ENCODE measurements at places on chromosomes 7 and 10.

DNA sequence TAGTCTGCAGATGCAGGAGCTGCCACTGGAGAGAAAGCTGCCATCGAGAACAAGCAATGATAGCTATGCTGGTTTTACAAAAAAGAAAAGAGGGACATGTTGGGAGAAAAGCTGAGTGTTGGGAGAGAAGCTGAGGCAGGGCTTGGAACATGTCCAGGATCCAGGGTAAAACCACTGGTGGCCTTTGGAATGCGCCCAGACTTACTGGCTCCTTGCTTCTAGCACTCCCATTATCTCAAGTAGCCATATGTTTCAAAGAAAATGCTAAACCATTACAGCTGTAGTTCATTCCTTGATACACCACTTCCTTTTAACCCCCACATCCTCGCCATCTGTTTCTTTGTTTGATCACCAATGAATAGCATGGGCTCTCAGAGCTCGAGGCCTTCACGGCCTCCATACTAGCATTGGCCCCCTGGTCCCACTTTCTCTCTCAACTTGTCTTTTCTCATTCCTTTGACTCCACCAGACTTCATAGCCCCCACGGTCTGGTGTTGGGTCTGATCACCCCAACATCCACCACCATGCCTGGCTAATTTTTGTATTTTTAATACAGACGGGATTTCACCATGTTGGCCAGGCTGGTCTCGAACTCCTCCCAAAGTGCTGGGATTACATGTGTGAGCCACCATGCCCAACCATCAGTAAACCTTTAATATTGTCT, 23.8 kb upstream of the PLAC9 start:
- DNase-seq = no peak

DNA sequence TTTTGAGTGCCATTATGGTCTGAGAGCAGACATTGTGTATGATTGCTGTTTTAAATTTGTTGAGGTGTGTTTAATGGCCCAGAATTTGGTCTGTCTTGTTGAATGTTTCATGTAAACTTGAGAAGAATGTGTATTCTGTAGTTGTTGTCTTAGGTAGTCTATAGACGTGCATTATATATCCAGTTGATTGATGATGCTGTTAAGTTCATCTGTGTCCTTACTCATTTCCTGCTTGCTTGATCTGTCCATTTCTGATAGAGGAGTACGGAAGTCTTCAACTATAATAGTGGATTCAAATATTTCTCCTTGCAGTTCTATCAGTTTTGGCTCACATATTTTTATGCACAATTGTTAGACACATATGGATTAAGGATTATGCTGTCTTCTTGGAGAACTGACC, 16.0 kb downstream of the PTPN12 start:
- DNase-seq = no peak

- no peak for DNase-seq
These were observed 47.8 kb downstream of the NOD1 start for GRCh38 chr7:30430777-30431176.

DNA sequence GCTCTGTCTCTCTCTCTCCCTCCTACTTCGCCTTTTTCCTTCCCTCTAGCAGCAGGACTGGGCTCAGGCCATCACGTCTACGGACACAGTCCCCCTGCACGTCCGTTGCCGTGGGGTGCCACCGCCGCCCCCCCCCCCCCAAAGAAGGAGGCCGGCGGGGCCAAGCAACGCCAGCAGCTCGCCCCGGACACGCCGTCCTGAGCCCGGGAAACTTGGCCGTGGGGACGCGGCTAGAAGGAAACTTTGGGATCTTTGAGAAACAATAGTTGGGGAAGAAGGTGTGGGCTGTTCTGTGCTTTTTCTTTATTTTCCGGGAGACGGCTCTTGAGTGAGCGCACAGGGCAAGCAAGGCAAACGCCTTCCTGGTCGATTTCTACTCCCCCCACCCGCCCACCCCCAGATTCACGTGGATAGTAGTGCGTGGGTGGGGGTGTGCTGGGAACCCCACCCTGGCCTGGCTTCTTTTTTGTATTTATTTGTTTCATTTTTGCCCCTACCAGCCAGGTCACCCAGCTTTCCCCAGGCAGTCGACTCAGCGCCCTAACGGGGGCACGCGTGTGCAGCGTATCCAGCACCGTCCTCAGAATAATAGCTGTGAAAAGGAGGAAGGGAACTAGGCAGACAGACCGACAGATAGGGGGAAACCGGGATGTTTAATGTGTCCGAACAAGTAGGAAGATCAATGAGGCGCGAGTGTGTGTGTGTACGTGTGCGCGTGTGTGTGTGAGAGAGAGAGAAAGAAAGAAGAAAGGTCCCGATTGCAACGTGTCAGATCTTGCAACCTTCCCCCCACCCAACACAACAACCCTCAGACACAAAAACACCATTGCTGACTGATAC, 1.4 kb downstream of the MXI1 start:
- peak; percentile 51 for DNase-seq

DNA sequence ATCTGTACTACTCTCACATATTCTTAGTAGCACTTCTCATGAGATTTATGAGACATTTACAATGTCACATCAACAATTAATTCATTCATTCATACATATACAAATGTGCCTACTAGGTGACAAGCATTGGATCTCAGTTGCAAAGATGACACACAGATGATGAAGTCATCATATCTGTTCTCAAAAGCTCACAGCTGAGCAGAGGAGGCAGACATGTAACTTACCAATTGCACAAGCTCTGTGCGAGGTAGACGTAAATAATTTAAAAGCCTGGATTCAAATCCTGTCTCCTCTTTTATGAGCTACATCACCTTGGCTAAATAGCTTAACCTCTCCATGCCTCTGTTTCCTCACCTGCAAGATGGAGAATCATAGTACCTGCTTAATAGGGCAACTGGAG, 109.4 kb upstream of the FAM133B start:
- DNase-seq = no peak

DNA sequence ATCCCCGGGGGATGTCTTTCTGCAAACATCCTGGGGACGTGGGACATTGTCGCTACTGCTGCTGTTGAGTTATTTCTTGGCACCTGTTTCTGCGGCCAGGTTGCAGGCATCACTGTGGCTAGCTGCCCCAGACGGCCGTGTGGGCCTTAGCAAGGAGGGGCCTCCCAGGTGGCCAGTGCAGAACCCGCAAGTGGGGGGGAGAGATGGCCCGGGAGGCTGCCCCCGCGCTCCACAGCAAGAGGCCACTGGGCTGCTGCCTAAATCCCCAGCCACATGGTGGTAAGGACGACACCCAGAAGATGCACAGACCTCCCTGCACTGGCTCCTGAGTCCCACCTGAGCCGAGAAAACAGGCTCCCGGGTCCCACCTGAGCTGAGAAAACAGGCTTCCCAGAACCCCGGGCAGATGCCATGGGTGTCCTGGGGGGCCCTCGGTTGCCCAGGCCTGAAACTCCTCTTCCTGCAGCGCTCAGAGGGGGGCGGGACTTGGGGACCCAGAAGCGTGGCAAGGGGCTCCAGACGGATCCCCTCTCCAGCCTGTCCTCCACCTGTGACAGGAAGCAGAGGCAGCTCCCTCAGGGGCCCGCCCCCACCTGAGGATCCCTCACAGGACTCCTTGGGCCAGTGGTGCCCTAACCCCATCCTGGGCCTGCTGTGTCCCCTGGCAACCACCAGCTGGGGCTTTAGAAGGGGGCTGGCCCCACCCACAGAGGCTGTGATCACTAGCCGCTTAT, 952 bp upstream of the MAFK start:
- DNase-seq = peak; percentile 8

DNA sequence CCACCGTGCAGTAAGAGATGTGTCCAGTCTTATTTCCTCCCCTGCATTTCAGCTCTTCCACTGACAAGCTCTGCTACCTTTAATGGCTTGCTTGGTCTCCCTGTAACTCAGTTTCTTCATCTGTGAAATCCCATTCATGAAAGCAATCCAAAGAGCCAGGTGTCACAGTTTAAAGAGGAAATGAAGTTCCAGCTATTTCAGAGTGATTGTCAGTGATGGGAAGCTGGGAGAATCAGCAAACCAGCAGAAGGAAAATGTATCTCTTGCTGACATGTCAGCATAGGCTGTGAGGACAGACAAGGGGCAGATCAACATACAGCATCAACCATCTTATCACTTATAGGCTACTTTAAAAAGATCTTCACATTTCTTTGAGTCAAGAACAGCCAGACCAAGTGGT, 445.3 kb downstream of the ADRA2A start:
- no peak for DNase-seq

DNA sequence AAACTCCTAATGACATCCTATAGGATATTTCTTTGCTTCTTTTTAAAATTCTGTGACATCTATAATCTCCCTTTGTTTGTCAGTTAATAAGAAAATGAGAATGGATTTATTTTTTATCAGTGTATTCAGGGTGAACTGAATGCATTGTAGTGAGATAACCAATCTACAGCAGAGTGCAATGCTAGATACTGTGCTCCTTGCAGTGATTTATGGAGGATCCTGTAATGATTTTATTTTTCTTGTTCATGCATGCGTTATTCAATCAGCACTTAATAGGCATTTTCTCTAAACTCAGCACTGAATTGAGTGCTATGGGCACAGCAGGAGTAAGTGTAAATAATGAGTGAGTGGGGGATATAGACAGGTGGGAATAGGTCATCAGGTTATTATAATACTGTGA, 253.9 kb downstream of the CDK14 start:
- no peak for DNase-seq

- peak; percentile 40 for DNase-seq
These were observed 2.3 kb downstream of the KLF6 start for GRCh38 chr10:3782451-3783315.

DNA sequence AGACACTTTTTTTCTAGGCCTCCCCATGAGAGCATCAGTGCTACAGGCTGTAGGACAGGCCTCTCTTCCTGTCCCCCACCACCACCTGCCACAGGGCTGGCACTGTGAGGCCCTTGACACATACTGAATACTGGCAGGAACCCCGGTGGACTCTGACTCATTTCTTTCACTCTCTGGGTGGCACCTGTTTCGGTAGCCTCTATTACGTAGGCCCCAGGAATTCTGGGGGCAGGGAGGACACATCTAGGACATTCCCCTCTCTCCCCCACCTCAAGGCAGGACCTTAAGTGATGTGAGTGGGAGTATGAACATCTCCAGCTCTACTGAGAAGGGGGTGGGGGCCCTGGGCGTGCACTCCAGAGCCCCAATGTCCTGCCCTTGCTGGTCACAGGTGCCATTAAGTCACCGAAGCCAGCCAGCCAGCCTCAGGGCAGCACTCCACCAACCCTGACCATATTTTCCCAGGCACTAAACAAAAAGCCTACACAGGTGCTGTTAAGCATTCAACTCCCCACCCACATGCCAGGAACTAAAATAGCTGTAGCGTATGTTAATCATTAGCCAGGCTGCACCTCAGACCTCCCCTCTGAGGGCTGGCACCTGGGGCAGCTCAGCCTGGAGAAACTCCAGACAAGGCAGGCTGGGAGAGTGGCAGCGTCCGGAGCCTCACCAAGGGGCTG, 8.9 kb downstream of the ANXA11 start:
- no peak for DNase-seq

DNA sequence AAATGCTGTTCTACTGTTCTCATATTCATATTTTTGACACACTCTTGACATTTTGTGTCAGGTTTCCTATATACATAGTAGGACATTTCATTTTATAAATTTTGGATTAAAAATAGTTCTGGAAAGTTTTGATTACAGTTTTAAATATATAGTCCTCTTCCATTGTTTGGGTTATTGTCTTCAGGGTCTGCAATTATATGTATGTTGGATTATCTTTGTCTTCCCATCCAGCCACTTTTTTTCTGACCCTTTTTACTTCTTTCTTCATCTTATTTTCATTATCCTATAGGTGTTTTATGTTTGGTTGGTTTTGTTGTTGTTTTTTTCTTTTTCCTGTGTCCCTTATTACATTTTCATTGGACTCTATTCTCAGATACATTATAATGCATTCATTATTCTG, 71.1 kb upstream of the CCDC6 start:
- no peak for DNase-seq

DNA sequence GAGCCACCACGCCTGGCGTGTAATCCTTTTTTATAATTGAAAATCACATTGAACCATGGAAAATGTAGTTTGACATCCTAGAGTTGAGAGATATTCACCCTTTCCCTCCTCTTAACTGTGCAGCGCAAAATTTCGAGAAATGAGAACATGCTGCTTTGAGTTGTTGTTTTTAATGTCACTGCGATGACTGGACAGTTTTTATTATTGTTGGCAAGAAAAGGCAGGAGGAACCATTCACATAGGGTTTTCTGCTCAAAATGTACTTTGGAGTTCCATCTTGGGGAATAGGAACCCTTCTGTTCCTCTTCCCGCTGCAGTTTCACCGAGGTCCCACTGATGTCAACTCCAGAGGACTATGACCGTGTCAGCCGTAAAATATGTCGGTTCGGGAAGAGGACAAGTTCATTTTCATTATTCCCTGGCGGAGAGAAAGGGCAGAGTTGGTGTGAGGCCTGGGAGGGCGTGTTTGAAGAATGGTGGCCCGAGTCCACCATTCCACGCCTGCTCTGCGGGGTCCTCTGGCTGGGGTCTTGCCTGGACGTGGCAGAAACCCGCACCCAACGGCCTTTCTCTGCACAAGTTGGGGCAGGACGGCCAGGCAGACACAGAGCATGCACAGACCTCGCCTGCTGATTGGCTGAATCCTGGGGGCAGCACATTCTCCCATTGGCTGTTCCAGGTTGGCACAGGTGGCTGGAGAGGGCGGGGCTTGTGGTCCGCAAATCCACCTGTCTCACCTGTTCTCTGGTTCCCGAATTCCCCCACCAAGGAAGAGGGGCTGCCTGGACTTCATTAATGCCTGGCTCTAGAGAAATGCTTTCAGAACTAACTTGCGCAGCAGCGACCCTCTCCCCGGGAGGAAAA, 105.1 kb upstream of the TCF7L2 start:
- DNase-seq = no peak

DNA sequence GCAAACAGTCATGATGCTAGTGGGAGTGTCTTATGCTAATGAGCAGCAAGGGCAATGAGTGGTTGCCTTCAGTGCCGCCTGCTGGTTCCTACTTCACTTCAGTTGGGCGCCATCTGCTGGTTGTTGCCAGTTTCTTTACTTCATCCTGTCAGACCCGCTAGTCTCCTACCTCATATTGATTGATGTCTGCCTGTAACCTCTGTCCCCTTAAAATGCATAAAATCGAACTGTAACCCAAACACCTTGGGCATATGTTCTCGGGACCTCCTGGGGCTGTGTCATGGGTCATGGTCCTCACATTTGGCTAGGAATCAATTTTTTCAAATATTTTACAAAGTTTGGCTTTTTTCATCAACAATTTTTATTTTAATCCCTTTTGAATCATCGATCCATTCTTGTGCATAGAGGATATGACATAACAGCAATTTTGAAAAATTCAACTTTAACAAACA, 62.8 kb upstream of the C7orf33 start:
- DNase-seq = peak; percentile 91

DNA sequence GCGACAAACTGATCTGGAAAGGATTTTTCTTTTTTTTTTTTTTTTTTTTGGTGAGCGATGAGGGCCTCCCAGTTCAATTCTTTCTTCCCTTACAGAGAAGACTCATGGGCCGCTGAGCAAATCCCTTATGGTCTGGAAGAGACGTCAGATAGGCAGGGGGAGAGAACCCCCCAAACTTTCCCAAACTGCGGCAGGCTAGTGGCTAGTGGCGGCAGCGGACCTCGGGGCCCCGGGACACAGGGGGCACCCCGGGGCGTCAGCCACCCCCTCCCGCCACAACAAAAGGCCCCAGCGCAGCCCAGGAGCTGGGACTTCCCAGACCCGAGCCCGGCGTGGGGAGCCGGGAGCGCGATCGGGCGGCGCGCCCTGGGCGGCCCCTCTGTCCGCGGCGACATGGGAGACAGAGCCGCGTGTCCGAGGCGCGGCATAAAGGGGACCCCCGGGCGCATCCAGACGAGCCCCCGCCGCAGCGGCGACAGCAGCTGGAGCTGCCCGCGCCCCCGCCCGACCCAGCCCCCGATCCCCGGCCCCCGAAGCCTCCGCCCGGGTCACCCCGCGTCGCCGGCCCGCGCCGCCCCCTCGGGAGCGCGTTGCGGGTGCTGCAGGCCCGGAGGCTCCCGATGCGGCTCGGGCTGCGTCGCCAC, 755 bp downstream of the FAM171A1 start:
- DNase-seq = peak; percentile 16

Data from BE2C (cell line).